ENCODE measurements at places on chromosomes 13 and 19.

DNA sequence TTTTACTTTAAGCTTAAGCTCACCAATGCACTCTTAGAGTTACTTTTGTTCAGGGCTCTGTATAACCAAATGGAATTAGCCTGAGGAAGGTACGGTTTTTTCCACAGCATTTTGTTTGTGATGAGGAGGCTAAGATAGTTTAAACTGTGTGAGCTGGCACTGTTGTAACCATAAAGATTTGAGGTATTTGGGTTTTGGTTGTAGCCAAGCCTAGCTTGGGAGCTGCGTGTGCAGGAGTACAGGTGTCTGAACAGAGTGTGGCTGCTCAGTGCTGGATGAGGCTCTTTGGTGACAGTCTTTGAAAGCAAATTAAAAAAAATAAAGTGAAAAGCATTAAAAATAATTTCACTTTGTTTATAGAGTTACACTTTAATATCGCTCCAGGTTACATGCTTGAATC is 56.0 kb downstream of the ARHGEF7 start:
- DNase-seq, result no peak

DNA sequence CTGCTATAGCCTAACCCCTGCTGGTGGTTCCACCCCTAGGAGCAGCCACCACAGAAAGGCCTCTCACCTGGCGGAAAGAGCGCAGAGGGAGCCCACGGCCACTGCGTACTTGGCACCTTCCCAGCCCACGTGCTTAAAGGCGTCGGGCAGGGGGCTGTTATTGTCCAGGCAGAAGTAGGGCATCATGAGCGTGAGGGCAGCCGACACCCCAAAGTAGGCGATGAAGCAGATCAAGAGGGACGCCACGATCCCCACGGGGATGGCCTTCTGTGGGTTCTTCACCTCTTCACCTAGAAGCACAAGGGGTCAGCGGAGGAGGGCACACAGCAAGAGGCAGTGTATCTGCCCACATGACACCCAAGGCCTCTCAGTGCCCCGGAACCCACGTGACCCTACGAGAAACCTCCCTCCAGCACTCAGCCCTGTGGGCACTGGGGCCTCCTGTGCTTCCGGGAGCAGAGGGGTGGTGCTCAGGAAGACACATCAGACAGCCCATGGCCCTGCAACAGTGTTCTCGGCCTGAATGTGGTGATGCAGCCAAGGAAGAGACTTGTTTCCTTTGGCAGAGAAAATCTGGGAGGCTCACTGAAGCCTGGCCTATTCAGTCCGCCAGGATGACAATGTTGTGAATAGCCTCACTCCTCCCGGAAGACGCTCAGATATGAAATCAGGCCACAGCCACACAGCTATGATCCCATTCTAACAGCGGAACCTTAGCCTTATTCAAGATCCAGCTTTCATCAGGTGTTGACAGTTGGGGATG is 72.1 kb downstream of the SLC7A1 start:
- no peak for DNase-seq

DNA sequence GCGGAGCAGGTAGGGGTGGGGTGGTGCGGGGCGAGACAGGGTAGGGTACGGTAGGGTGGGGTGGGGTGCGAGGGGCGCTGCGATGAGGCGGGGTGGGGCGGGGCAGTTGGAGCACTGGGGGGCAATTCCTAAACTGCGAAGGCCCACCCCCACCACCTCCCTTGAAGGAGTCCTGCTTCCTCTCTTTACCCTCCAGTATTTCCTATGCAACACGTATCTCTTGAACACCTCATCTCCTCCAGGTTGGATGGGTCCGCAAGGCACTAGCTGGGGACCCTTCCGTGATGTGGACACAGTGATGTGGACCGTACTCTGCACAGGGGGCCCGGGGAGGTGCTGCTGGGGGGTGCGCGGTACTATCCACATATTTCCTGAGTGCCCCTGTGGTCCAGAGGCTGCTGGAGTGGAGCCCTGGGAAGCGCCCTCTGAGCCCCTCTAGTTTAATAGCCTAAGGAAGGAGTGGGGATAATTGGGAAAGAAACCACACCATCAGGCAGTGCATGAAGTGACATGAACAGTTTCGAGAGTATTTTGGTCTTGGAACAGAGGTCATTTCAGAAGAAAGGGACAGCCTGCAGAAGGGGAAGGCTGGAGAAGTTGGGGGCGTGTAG is 1.1 kb downstream of the IL17D start:
- DNase-seq, result no peak

GRCh38 chr19:32824191-32824751 is 45.3 kb downstream of the SLC7A9 start:
- no peak for DNase-seq

DNA sequence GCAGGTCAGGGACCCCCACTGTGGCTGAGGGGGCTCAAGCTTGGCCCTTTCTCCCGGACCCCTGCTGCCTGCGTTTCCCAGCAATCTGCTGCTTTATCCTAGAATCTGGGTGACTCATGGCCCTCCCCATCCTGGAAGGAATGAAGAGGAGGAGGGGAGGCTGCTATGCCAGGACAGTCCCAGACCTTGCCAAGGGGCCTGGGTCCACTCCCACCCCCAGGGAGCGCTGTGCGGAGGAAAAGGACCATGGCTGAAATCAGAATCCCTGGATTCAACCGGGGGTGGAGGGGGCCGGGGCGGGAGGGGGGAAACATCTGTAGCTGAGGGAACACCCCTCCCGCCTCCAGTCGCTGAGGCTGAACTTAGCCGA is 20.5 kb downstream of the ZNF114 start:
- DNase-seq, result no peak
